ENCODE measurements at places on chromosomes 2 and 18. TPM values are rescaled to one million over a fixed set of nuclear protein-coding genes. Genes with fewer than 3 reads are reported as not detected.

The USP34 gene
- 78.8 TPM for total RNA-seq

The MTCL1 gene
- total RNA-seq = 0.29 TPM

The CXCR1 gene
- total RNA-seq = not detected

GRCh38 chr2:85750587-85751575 is 2.9 kb upstream of the ATOH8 start:
- no peak for DNase-seq

DNA sequence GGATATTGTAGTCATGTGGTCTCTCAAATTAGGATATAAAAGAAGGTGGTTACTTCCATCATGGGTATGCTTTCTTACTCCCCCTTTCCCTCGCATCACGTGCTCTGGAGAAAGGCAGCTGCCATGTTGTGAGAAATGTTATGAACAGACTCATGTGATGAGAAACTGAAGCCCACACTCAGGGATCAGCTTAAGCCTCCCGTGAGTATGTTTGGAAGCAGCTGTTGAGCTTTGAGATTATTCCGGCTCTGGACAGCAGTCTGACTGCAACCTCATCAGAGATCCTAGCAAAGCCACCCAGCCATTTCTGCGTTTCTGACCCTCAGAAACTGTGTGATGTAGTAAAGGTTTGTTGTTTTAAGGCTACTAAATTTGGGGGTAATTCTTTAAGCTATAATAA is 700.1 kb downstream of the ADCYAP1 start:
- DNase-seq = no peak

- no peak for DNase-seq
These were observed 457.4 kb upstream of the DSEL start for GRCh38 chr18:67973916-67974315.

- no peak for DNase-seq
These were observed 412.5 kb downstream of the LRATD1 start for GRCh38 chr2:15045054-15045453.

Data from GM12878 (cell line).